ENCODE measurements at places on chromosomes 5 and 9.

- DNase-seq = no peak
Measured at GRCh38 chr9:113594484-113595299, 131.2 kb downstream of the RGS3 start.

GRCh38 chr9:99128133-99128406 is 23.2 kb downstream of the TGFBR1 start:
- no peak for DNase-seq

DNA sequence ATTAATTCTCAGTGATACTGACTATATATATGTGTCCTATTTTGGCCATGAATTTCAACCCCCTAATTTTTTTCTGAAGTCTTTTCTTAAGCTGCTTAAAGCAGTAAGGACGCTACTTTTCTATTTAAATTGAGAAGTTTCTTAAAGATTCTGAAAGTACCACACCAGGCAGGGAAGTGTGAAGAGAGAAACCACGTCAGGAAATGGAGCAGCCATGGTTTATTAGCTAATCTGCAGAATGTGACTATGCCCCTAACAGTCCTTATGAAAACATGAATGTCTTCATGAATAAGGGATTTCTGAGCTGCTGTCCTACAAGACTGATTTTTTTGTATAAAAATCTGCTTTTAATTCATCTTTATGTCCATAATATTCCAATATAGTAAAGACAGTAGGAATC is 1724.3 kb upstream of the C9orf72 start:
- no peak for DNase-seq

- DNase-seq = peak; percentile 64
Measured at GRCh38 chr9:130680836-130681768, 12.5 kb upstream of the EXOSC2 start.

GRCh38 chr9:133489253-133490190 is 10.6 kb upstream of the SLC2A6 start:
- DNase-seq = no peak

GRCh38 chr9:7536310-7536939 is 263.2 kb downstream of the DMAC1 start:
- peak; percentile 14 for DNase-seq

DNA sequence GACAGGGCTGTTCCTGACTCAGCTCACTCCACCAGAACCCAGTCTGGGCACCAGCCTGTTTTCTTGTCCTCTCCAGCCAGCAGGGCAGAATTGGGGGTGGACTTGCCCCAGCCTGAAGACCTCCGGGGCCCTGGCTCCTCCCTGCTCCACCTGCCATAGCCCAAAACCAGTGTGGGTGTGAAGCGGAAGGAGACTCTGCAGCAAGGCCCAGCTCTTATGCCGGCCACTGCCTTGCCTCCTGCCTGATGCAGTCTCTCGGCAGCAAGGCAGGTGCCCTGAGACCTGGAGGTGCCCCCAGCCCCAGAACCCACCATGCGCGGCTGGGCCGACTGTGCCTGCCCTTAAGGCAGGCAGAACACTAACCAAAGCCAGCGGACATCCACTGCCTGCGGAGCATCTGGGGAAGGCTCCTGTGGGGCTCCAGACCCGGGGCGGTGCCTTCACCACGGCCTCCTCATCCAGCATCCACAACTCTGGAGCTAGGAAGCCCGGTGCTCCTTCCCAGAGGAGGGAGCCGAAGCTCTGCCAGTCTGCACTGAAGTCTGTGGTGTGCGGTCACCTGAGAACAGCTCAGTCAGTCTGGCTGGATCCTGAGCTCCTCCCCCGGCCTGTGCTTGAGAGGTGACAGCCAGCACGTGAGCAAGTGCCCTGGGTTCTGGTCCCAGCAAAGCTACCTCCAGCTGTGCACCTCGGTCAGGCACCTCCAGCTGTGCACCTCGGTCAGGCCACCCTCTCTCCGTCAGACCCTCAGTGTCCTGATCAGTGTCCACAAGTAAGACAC is 116.7 kb downstream of the ADAMTS2 start:
- DNase-seq = no peak

DNA sequence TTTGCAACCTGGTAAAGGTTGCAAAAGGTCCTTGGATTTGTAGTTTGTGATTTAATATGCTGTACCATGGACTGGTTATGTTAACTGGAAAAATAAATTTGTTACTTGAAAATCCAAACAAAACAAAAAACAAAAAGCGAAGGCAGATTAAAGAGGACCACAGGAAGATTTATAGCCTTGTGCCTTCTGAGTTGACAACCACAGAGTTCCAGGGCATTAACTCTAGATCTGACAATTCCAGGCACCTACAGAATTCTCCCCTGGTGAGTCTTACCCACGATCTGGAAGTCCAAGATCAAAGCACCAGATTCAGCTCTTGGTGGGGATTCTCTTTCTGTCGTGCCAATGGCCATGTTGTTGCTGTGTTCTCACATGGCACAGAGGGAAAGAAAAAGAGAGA is 107.9 kb upstream of the SELENOP start:
- no peak for DNase-seq

Measured in CD4-positive, alpha-beta T cell treated with Interleukin-2 at 100 ng/mL for 4 hours (primary cell).